ENCODE measurements at places on chromosomes 5 and 9.

- DNase-seq = no peak
Measured at GRCh38 chr5:76380346-76381066, 22.6 kb upstream of the IQGAP2 start.

DNA sequence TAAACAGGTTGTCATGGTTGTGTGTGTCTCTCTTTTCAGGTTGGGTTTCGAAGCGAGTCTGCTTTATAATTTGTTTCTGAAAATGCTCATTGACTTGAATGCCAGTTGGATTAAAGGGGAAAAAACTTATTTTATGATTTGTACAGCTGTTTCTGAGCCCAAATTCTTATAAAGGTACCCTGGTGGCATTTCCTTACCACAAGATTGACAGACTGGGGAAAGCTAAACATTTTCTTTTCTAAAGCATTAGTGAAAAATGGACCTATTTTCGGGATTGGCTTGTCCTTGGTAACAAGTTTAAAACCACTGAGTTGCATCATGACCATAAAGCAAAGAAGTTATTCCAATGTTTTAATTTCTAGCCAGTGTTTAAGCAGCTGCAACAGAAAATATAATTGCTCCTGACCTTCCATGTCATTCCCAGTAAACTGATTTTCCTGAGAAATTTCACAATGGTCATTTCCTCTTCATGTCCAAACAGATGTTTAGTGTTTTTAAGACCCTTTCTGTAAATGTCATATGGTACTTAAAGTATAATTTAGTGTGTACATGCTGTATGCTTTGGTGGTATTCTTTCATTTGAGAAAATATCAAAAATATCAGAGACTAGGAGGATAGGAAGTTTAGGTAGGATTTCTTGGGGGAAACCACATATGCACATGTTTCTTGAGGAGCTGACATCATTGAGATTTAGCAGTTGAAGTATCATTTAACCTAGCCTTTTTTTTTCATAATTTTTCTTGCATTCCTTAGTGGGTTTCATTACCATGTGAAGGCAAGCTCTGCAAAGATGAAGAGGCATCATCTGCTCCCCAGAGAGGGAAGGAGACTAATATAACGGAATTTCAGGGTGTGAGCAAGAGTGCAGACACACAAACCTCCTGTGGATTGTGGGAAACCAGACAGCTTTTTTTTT, 667.1 kb upstream of the RGMB start:
- DNase-seq = no peak

- no peak for DNase-seq
Measured at GRCh38 chr9:94611638-94612068, 18.0 kb upstream of the FBP2 start.

DNA sequence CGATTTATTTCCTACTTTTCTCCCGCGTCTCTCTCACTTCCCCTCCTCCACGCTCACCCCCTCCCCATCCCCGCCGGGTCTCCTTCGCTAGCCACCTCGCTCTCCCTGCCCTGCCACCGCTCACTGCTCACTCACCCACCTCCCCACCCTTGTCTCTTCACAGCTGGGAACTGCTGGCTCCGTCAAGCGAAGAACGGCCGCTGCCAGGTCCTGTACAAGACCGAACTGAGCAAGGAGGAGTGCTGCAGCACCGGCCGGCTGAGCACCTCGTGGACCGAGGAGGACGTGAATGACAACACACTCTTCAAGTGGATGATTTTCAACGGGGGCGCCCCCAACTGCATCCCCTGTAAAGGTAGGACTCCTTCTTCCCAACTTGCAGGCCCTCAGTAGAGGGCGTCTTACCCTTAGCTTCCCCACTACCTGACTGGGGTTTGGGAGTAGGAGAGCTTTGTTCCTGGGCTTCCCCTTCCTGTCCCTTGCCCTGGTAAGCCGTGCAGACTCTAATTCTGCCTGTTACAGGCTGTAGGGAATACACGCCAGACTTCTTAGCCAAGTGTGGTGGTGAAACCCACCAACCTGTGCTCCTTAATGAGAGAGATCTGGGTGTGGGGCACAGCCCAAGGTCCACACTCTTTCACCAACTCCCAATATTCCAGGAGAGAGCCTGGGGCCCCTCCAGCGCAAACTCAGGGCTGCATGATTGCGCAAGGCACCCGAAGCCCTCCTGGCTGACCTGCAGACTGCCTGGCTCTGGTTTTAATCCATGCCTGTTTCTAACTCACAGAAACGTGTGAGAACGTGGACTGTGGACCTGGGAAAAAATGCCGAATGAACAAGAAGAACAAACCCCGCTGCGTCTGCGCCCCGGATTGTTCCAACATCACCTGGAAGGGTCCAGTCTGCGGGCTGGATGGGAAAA, 2.5 kb downstream of the FST start:
- no peak for DNase-seq

GRCh38 chr9:33289496-33289895, 820 bp upstream of the NFX1 start:
- peak; percentile 25 for DNase-seq

- DNase-seq = peak; percentile 56
Measured at GRCh38 chr5:122999947-123000563, 36.5 kb downstream of the PPIC start.

- DNase-seq = peak; percentile 35
Measured at GRCh38 chr9:96232539-96233241, 69.3 kb downstream of the HSD17B3 start.

DNA sequence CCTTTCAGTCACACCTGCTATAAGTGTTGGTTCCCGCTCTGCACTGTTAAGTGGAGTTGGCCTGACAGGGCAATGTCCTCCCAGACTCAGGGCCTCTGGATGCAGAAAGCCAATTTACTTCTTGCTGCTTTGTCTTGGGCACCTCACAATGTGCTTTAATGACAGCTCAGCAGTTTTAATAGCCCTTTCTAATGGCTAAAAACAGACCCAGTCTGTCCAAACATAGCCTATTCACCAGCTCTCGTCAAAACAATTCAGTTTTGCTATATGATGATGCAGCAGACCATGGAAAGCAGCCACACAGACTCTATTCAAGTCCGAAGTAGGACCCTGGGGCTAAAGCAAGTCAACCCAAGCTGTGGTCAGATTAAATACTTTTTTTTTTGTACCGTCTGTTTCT, 529.1 kb upstream of the SEMA6A start:
- no peak for DNase-seq

All from suppressor macrophage treated with lipopolysaccharide for 4 hours (primary cell).